Right lung (tissue), 10 donors: ENCODE measurements at places on chromosomes 13 and 19. TPM values are rescaled to one million over a fixed set of nuclear protein-coding genes. Genes with fewer than 3 reads are reported as not detected.

- DNase-seq = no peak
Measured at GRCh38 chr13:104962411-104962810, 1573.1 kb downstream of the EFNB2 start.

GRCh38 chr19:53898636-53899341, 10.3 kb upstream of the CACNG7 start:
- no peak for DNase-seq

GRAMD1A gene
- 123 TPM for polyA plus RNA-seq

SLAIN1 gene
- 30.4 TPM for polyA plus RNA-seq

GRCh38 chr13:102028868-102029267, 373.0 kb downstream of the FGF14 start:
- no peak for DNase-seq

ZNF888 gene
- 14.8 TPM for polyA plus RNA-seq

CLDND2 gene
- polyA plus RNA-seq = 1.8 TPM

DNA sequence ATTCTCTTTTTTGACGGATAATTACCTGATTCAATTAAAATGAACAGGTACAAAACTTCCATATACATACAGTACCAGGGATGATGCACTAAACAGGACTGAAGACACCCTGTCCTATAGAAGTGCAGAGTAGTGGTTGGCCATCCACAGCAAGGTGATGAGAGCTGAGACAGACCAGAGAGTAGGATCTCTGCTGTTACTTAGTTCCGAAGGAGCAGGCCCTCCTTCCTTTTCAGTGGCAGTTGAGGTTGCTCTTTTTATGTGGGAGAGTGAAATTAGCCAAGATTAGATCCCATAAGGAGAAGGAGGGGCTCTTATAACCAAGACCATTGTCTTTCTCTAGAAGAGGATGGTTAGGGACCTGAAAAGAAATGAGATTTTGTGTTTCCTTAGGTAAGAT, 4.0 kb downstream of the PDS5B start:
- no peak for DNase-seq

COL4A1 gene
- polyA plus RNA-seq = 476 TPM

RUVBL2 gene
- polyA plus RNA-seq = 85.0 TPM

SIGLECL1 gene
- polyA plus RNA-seq = not detected

ZNF497 gene
- 3.0 TPM for polyA plus RNA-seq

- DNase-seq = no peak
Measured at GRCh38 chr13:112869202-112870050, 99.6 kb upstream of the MCF2L start.

NKG7 gene
- 7.9 TPM for polyA plus RNA-seq

DNA sequence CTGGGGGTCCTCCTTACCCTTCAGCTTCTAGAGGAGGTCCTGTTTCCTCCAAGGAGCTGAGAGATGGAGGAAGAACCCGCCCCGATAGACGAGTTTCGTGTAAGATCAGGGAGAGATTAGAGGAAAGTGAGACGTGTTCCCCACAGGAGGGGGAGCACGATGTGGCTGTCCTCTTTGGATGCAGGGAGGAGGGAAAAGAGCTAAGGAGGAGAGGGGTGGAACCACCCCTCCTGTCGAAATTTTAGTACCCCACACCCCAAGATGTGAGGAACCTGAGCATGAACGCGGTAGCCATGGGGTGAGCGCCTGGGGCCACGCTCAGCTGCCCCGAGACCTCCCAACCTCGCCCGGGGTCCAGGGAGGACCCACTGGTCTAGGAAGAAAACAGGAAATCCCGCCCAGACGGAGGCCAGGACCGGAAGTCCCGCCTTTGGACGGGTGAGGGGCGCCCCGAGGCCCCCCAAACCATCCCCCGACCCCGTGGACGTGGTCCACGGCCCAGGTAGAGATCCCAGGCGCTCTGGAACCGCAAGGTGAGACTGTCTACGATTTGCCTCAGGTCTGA, 1.2 kb downstream of the AKT1S1 start:
- DNase-seq = peak; percentile 67

- no peak for DNase-seq
Measured at GRCh38 chr13:25803641-25804040, 248.2 kb downstream of the SHISA2 start.

DNA sequence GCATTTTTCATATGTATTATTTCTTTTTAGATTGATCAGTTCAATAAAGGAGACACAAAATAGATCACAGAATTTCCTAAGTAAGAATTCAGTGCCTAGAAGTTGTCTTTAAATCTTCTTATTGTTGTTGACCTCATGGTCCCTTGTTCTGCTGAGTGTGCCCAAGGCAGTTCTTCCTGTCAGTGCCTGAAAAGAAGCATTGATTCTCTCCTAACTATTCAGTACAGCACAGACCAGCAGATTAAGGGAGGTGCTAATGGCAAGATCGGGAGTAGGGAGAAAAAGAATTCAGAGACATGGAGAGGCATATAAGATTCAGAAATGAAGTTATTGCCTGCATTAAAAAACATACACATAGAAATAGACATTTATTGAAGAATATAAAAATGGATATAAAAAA, 180.5 kb upstream of the PCDH9 start:
- no peak for DNase-seq

DNAJB1 gene
- 83.8 TPM for polyA plus RNA-seq

RNF225 gene
- not detected for polyA plus RNA-seq

DNA sequence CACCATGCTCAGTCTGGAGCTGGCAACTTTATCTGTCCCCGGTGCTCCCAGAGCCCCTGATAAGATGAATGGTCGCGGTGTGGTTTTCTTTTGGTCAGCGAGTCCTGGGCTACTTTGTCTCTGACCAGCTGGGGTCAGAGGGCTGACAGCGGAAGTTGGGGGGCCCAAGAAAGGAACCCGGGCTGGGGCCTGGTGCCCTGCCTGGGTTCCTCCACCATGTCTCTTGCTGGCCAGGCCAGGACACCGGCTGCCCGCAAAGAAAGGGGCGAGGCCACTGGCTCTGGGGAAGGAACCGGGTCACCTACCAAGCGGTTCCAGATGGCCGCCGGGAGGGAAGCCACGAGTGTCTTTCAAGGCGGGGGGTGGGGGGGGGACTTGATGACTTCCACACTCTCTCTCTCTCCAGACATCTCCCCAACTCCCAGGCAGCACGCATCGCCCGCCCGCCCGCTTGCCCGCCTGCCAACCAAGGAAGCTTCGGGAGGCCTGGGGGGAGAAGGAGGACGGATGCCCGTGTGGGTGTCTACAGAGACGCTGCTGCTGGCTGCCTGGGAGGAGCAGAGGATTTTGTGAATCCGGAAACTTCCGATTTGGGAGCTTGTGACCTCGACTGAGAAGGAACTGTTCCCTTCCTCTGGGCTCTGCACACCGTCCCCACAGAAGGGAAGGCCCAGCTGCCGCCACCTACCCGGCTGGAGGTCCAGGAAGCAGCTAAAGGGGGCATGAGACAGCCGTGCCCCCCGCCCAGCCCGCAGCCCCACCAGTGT, 1.1 kb downstream of the PIP5K1C start:
- no peak for DNase-seq

PTPRH gene
- 0.30 TPM for polyA plus RNA-seq

GRCh38 chr19:22144394-22144793, 52.4 kb downstream of the ZNF676 start:
- no peak for DNase-seq

DNA sequence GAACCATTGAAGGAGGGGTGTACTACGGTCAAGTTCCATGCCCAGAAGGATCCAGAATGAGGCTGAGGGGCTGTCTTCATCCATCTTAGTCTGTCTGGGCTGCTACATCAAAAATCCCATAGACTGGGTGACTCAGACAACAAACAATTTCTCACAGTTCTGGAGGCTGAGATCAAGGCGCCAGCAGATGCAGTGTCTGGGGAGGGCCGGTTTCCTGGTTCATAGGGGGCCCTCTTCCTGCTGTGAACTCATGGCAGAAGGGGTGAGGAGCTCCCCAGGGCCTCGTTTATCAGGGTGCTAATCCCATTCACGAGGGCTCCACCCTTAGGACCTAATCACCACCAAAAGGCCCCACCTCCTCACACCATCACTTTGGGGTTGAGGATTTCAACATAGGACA, 14.7 kb upstream of the KCTD15 start:
- DNase-seq = no peak
